ENCODE measurements at places on chromosomes 3 and 15. TPM values are rescaled to one million over a fixed set of nuclear protein-coding genes. Genes with fewer than 3 reads are reported as not detected.
A peak's percentile ranks its signal among the peaks of the same experiment; 100 is the strongest.

DNA sequence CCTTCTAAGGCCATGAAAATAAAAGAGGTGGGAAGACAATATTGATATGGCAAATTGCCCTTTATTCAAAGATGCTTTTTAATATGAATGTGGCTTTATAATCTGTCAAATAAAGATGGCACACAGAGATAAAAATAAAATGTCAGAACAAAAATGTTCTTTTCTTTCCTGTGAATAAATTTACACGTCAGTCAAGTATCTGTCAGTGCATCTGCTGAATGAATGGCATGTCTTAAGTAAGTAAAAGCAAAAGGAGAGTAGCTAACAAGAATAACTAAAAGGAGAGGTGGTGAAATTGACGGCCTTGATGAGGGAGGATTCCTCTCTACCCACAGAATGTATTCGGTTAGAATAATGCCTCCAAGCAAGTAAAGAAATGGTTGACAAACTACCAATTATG is 1021.7 kb upstream of the GBE1 start:
- DNase-seq = no peak

GRCh38 chr3:131361464-131362421 is 19.8 kb upstream of the NUDT16 start:
- DNase-seq = peak; percentile 88

DNA sequence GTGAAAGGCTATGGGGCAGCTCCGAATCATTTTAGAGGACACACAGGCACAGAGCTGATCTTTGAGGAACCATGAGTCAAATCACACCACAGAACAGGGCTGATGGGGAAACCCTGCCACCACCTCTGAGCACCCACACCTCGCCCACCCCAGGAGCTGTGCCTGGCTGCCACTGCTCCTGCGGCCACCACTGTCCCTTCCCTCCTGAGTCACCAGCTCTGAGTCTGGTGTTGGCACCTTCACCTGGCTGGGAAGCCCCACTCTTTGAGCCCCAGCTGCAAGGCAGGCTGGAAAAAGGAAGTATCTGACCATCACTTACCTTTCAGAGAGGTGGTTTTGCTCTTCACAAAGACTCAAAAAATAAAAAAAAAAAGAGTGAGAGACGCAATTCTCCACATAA is 63.6 kb upstream of the MEF2A start:
- no peak for DNase-seq

DNA sequence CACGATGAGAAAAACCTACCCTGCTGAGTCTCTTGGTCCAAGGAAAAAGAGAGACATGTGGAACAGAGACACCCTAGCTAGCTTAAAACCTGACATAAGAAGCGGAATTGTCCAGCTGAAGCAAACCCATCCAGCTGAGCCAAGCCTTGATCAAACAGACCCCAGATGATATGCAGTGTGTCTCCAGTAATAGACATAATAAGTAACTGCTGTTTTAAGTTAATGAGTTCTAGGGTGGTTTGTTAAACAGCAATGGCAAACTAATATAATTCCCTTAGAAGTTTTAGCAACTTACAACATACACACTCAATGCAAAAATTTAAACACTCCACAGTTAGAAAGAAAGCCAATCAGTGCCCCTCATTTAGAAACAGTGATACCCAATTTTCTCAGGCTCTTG is 26.8 kb upstream of the ZNF385D start:
- DNase-seq = no peak

DNA sequence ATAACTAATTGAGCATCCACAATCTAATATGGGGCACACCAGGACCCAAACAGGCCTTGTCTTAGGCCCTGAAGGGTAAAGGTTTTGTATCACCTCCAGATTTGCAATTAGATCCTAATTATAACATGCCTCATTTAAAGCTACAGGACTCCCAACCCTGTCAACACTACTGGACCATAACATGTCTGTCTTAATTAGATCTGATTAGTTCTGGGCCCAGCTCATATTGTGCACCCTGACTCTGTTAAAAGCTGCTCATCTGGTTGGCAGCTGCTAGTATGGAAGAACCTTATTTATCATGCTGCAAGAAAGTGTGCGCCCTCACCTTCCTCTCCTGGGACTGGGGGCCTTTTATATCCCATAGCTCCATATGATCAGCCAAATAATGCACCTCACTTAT is 457.8 kb downstream of the ROBO1 start:
- DNase-seq = no peak

MNS1 gene
- total RNA-seq = 16.2 TPM

GRIP2 gene
- not detected for total RNA-seq
